ENCODE measurements at places on chromosomes 4 and X.

DNA sequence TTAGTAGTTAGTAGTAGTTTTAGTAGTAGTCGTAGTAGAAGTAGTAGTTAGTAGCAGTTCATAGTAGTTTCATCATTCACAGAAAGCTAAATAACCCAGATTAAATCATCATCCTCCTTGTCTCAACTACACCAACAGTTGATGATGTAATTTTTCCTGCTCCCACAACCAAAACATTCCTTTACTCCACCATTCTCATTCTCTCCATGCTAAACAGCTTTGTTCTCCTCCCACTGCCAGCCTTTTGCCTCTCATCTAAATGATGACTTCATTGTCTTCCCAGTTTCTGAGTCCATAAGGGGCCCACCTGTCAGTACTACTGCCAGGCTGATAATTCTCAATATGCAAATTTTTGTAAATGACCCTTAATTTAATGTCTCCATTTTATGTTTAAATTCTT, 68.9 kb downstream of the ARHGAP24 start:
- DNase-seq = no peak

DNA sequence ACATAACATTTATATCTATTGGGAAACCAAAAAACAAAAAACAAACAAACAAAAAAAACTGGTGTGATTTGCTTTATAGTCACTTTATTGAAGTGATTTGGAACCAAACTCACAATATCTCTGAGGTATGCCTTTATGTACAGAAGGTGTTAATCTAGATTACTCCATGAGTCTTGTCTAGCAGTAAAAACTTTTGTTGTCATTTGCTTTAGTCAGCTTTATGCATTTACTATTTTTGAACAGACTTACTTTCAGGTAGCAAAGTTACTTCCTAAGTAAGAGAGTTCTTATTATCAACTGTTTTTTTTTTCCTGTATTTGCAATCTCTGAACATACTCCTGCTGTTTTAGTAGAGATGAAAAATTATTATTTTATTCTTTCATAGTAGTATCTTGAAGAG, 39.5 kb downstream of the RAP1GDS1 start:
- no peak for DNase-seq

- DNase-seq = peak; percentile 84
Measured at GRCh38 chr4:184805462-184806228, 20.1 kb downstream of the ACSL1 start.

DNA sequence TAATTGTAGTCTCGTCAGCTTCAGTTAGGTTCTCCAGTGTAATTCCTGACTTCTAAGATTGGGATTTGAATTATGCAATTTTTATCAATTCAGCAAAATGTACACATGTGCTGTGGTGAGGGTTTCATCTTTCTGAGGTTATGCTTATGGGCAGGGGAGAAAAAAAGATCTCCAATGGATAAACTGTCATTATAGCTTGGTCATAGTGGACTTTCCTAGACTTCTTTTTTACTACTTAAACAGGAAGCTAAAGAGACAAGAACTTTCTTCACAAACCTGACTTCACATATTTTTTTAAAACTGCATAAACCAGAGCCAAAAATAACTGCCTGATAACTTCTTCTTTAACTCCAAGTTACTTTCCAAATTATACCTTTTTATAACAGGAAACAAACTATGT, 21.7 kb upstream of the SPP1 start:
- DNase-seq = no peak

GRCh38 chrX:130053236-130053635, 57.1 kb downstream of the ELF4 start:
- no peak for DNase-seq

All from hematopoietic multipotent progenitor cell treated with erythropoietin and hydrocortisone succinate and interleukin-3 and kit ligand, for 17 days (in vitro differentiated cells).